ENCODE measurements at places on chromosomes 13 and 19.

DNA sequence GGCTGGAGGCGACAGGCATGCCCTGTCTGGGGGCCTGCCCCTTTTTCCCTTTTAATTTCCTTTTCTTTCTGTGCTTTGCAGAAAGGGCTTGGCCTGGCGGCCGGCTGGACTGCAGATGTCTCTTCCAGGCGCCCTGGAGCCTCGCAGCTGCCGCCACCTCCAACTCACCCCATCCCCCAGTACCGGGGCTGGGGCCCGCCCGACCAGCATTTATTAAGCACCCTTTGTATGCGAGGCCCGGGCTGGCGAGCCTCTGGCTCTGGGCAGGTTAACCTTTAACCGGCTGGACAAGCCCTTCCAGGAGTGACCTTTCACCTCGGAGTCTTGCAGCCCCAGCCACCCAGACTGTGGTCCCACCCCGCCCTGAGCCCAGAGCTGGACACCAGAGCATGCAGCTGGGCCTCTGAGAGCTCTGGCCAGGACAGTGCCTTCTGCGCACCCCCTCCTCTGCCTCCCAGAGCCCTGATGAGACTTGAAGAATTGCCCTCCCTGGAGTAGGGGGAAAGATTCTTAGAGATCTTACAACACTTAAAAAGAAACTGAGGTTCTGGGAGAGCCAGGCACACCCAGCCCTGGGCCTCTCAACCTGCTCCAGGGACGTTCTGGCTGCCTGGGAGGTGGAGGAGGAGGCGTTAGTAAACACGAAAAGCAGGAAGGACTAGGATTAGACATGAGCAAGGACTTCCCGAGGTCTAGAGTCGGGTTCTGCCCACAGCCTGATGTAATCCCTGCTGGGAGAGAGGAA lies 1.1 kb upstream of the NR2F6 start:
- DNase-seq, result no peak

DNA sequence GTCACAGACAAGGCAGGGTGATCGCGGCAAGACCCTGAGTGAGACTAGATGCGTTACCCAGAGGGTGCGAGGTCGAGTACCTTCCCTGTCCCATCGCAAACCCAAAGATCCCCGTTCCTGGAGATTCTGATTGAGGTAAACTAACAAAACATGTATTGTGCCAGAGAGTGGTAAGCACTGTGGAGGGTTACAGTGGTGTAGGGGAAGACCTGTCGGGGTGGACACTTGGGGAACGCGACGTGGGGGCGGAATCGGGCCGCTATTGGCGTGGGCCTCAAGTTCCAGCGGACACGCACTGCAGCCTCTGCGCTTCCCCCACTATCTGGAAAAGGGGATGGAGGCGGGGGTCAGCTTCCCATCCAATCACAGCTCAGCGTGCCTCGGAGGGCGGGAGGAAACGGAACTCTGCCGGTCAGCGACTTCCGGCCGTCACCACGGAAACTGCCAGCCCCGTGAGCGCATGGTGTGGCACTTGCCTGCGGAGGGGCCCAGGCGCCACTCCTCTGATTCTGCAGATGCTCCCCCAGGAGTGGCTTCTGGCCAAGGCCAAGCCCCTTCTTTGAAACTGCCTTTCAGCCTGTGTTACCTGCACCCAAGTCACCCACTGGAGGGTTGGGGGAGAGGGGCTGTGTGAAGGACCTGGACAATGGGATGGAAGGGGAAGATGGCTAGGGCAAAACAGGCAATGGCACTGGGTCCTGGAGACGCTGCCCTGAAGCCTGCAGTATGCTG lies 1.0 kb upstream of the UBE2M start:
- DNase-seq, result peak; percentile 51

GRCh38 chr13:112821340-112822055 lies 131.7 kb downstream of the ATP11A start:
- no peak for DNase-seq

- peak; percentile 58 for DNase-seq
These were observed 6.6 kb downstream of the EPS8L1 start for GRCh38 chr19:55082020-55082851.

DNA sequence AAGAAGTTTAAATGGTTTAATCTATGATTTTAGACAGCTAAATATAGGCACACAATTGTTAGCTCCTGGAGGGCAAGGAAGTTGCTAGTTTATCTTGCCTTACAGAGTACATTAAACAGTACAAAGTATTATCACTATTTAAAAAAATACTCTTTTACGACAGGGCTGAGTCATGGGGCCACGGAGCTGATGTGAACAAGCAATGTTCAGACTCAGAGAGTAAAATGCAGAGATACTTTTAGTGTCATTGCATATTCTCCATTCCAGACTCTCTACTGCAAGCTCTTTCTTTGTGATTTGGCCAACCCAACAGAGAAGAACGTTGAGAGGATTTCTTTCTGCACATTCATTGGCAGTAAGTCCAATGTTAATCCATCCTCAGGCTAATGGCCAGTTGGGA lies 352.4 kb downstream of the SPRY2 start:
- DNase-seq, result no peak

GRCh38 chr13:20425819-20426219 lies 99.8 kb downstream of the CRYL1 start:
- no peak for DNase-seq

DNA sequence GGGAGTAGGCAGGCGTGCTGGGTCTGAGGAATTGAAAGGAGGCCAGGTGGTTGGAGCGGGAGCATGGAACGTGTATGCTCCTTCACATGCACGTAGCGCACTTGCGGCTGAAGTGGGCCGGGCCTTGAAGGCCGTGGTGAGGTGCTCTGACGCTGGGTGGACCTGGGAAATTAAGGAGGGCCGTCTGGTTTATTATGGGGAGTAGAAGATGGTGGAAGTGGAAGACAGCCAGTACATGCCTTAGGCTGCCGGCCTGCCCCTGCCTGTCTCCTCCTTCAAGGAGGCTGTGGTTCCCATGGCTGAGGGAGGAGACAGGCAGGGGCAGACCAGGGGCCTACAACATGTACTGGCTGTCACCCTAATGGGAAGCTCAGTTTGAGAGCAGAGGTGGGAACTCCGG lies 23.9 kb downstream of the GATAD2A start:
- DNase-seq, result no peak

- DNase-seq, result no peak
These were observed 1643.4 kb upstream of the MIR17HG start for GRCh38 chr13:89704040-89704439.

- peak; percentile 37 for DNase-seq
These were observed 108.7 kb downstream of the TEX29 start for GRCh38 chr13:111429064-111429558.
